ENCODE measurements at places on chromosomes 4 and X. TPM values are rescaled to one million over a fixed set of nuclear protein-coding genes. Genes with fewer than 3 reads are reported as not detected.

DNA sequence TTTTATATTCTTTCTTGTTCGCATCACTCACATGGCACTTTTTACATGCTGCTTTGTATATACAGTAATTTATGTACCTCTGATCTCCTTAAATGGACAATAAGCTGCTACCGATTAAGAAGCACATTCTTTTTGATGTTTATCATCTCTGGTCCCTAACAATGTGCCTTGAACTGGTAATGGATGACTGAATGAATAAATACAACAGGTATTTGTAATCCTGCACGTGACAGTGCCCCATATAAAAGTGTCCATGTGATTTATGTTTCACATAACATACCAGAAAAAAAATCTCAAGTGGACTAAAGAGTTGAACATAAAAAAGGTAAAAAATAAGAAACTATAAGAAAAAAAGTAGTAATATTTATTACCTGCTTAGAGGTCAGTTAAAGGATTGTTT, 7.7 kb upstream of the SLAIN2 start:
- no peaks in the 10 kb centered on the region for H3K4me1 ChIP-seq
- no peak overlapping the region for H3K4me3 ChIP-seq
- H3K27ac ChIP-seq: no peak overlapping the region

DNA sequence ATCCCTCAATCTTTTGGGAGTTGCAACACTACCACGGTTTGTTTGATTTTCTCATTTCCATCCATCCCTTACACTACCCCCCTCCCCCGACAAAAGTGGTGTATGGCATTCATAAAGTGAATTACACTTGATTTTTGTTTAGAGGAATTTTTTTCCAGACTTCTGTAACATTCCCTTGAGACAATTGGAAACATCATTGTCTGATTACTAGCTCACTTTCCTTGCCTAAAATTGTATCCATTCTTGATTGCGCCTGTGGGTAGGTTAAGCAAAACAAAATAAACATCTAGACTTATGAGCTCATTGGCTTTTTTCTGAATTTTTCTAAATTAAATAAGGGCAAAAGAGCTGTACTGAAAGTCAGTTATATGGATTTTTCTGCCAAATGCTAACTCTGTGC, 3.5 kb downstream of the GPC3 start:
- DNase-seq: no peak
- H3K27me3 ChIP-seq: peaks cover 6% of the 10 kb centered on the region
- H3K27ac ChIP-seq: no peak overlapping the region

GRCh38 chrX:11081511-11081910, 29.6 kb upstream of the HCCS start:
- no peaks in the 10 kb centered on the region for H3K36me3 ChIP-seq
- DNase-seq: no peak
- no peaks in the 10 kb centered on the region for H3K4me1 ChIP-seq

DNA sequence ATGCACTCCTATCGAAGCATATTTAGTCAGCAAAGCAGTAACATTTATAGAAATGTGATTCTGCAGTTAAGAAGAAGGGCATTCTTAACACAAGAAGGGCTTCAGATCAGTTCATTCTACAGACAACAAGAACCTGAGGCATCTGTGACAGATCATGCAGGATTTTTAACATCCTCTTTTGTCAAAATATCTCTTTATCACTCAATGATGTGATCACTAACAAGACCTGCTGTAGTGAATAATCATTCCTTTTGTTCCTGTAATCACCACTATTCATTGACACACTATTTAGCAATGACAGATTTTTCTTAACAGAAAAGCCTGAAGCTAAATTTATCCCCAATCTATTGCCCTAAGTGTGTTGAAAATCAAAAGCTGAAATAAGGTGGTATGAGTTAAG, 47.8 kb upstream of the ARHGAP24 start:
- DNase-seq: no peak
- no peaks in the 10 kb centered on the region for H3K4me1 ChIP-seq
- H3K4me3 ChIP-seq: no peak overlapping the region
- no peaks in the 10 kb centered on the region for H3K27me3 ChIP-seq
- no peak overlapping the region for H3K27ac ChIP-seq

The P2RY8 gene
- total RNA-seq: 3.0 TPM

DNA sequence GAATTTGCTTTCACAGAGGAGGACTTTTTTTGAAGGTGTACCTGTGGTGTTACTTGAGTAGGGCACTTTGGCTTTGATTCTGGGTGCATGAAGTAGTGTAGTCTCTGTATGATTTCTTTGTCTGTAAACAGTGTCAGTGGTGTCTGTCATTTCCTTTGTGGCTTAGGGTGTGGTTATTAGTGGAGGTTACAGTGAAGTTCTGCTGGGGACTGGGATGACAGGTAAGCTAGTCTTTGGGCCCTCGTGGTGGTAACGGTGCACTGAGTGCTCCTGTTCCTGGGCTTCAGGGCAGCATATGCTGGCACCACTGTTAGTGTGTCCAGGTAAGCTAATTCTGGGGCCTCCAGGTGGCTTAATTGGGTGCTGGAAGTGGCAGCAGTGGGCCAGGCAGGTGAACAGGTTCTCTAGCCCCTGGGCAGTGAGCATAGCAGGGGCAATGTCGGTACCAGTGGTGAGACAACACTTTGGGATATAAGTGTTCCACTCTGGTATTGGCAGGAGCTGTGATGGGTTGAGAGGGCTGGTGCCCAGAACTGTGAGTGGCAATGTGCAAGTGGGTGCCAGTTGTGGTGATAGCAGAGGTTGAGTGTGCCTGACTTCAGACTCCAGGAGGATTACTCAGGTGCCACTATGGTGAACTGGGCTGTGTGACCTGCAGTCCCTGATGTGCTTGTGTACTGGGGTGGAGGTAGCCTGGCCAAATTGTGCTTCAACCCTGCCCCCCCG, 26.0 kb upstream of the VSIG1 start:
- no peak overlapping the region for H3K4me3 ChIP-seq
- H3K36me3 ChIP-seq: no peaks in the 10 kb centered on the region
- H3K4me1 ChIP-seq: no peaks in the 10 kb centered on the region
- H3K27me3 ChIP-seq: no peaks in the 10 kb centered on the region
- H3K27ac ChIP-seq: no peak overlapping the region

GRCh38 chrX:34744521-34744920, 87.4 kb upstream of the TMEM47 start:
- no peaks in the 10 kb centered on the region for H3K36me3 ChIP-seq

The ZCCHC18 gene
- total RNA-seq: 0.24 TPM

The HSD17B13 gene
- 4.2 TPM for total RNA-seq

- H3K4me3 ChIP-seq: no peak overlapping the region
- H3K27ac ChIP-seq: no peak overlapping the region
- H3K4me1 ChIP-seq: no peaks in the 10 kb centered on the region
- no peaks in the 10 kb centered on the region for H3K36me3 ChIP-seq
- no peak for DNase-seq
Observed at GRCh38 chr4:33302321-33302720, 2582.2 kb downstream of the PCDH7 start.

DNA sequence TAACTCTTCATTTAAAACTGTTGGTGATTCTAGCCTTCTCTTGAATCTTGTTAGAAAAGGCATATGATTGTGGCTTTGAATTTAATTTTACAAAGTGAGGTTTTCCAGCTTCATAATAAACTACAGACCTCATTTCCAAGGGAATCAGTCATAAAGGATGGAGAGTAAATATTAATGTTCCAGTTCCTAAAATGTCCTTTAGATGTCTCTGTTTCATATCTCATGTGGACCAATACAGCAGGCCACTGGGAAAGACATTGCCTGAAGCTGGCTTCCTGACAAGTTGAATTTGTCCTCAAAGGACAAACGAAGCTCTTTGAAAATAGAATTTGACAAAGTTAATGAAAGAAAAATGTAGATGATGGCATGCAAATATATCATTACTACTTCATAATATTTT, 125.4 kb downstream of the ZNF330 start:
- DNase-seq: no peak
- H3K27me3 ChIP-seq: no peaks in the 10 kb centered on the region
- no peaks in the 10 kb centered on the region for H3K4me1 ChIP-seq

The CENPI gene
- total RNA-seq: 1.4 TPM

DNA sequence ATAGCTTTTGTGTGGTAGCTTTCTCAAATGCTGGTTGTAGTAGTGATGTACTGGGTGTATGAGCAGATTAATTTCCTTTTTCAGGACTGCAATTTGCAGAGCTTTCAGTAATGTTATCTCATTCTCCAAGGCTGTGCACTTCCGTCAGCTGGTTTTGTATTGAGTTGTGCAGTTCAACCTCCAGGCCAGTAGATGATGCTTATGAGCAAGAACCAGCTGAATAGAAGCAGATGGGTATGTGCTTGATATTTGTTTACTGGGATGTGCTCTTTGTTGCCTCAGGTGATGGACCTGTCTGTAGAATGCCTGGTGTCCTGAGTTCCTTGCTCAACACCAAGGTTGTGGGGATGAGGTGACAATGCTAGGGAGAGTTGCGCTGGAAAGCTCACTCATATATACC, 462.8 kb downstream of the PCDH18 start:
- H3K36me3 ChIP-seq: no peaks in the 10 kb centered on the region
- no peak for DNase-seq
- no peak overlapping the region for H3K27ac ChIP-seq
- no peaks in the 10 kb centered on the region for H3K27me3 ChIP-seq
- no peaks in the 10 kb centered on the region for H3K4me1 ChIP-seq

DNA sequence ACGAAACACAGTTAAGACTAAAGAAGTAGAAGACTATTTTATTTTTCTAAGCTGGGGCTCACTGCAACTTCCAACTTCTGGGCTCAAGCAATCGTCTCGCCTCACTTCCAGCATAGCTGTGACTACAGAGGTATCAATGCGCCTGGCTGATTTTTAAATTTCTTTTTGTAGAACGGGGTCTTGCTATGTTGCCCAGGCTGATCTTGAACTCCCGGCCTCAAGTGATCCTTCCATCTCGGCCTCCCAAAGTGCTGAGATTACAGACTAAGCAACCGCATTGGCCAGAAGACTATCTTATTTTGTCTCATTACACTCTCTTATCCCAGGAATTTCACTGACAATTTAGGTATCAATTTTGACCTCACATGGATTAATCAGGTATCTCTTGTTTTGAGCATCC, 1.2 kb downstream of the LAMTOR3 start:
- H3K4me1 ChIP-seq: peaks cover 34% of the 10 kb centered on the region
- no peak overlapping the region for H3K27ac ChIP-seq
- peaks cover 16% of the 10 kb centered on the region for H3K36me3 ChIP-seq
- H3K27me3 ChIP-seq: no peaks in the 10 kb centered on the region

The AFP gene
- not detected for total RNA-seq

GRCh38 chrX:116339407-116339806, 97.0 kb upstream of the SLC6A14 start:
- no peaks in the 10 kb centered on the region for H3K36me3 ChIP-seq
- no peak overlapping the region for H3K4me3 ChIP-seq
- no peak for DNase-seq
- H3K27ac ChIP-seq: no peak overlapping the region
- no peaks in the 10 kb centered on the region for H3K4me1 ChIP-seq

The GAGE12D gene
- not detected for total RNA-seq

GRCh38 chr4:127069675-127070074, 563.1 kb upstream of the INTU start:
- H3K4me1 ChIP-seq: no peaks in the 10 kb centered on the region
- H3K4me3 ChIP-seq: no peak overlapping the region
- DNase-seq: no peak
- H3K27me3 ChIP-seq: no peaks in the 10 kb centered on the region

The XKRX gene
- total RNA-seq: 8.1 TPM

The SMR3B gene
- total RNA-seq: not detected

The RBM10 gene
- total RNA-seq: 32.1 TPM

GRCh38 chr4:15237648-15238230, 190.1 kb upstream of the C1QTNF7 start:
- no peak overlapping the region for H3K4me3 ChIP-seq
- no peak overlapping the region for H3K27ac ChIP-seq
- peaks cover 20% of the 10 kb centered on the region for H3K4me1 ChIP-seq
- DNase-seq: no peak

The EDNRA gene
- total RNA-seq: 25.7 TPM

GRCh38 chr4:180932370-180933001, 1310.7 kb upstream of the TENM3 start:
- no peaks in the 10 kb centered on the region for H3K27me3 ChIP-seq
- DNase-seq: no peak
- H3K27ac ChIP-seq: no peak overlapping the region
- no peak overlapping the region for H3K4me3 ChIP-seq

DNA sequence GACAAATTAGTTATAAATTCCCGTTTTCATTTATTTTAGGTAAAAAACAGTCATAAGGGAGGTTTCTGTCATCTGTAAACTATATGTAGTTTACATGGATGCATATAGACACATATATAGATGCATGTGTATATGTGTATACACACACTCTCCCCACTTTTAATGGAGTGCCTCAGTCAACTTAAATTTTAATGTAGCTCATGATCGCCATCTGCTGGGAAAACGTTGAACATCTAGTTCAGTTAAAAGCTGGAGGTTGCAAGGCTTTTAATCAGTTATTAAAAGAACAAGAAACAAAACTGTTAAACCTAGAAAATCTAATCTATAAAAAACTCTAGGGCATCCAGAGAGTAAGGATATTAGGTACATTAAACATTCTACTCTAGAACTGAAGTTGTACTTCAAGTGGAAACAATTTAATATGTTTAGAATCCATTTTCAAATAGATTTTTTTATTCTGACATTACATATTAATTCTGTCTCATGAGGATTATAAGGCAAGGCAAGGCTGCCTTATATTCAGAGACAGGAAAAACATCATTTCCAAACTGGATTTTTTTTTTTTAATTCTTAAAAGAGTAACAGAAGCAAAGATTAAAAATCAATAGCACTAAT, 122.6 kb downstream of the SHISA3 start:
- H3K4me3 ChIP-seq: no peak overlapping the region
- peaks cover 39% of the 10 kb centered on the region for H3K36me3 ChIP-seq
- H3K27ac ChIP-seq: no peak overlapping the region
- no peaks in the 10 kb centered on the region for H3K4me1 ChIP-seq
- H3K27me3 ChIP-seq: no peaks in the 10 kb centered on the region
